ENCODE measurements at places on chromosomes 12 and 14.

- no peak for DNase-seq
These were observed 44.0 kb downstream of the RBMS2 start for GRCh38 chr12:56565510-56566101.

GRCh38 chr12:26744697-26745440 is 88.1 kb downstream of the ITPR2 start:
- no peak for DNase-seq

DNA sequence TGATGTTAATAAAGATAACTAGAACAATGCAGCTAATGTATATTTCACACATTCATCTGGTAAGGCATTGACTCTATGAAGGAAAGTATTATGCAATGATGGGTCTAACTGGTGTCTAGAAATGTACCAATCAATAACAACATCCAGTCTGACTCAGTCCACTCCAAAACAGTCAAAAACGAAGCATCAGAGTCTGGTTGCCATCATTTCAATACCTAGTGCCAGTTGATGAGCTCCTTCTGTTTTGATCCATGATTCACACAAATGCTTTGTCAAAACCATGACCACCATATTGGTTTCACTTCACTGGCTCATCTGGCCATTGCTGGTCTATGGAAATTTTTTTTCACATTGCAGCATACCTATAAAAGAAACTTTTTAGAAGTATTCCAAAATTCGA is 747.2 kb upstream of the TMEM132C start:
- no peak for DNase-seq

GRCh38 chr14:99212646-99213045 is 59.4 kb downstream of the BCL11B start:
- no peak for DNase-seq

GRCh38 chr12:60071759-60072191 is 475.9 kb downstream of the SLC16A7 start:
- no peak for DNase-seq

- DNase-seq, result no peak
These were observed 150.2 kb upstream of the CLEC14A start for GRCh38 chr14:38405851-38406635.

DNA sequence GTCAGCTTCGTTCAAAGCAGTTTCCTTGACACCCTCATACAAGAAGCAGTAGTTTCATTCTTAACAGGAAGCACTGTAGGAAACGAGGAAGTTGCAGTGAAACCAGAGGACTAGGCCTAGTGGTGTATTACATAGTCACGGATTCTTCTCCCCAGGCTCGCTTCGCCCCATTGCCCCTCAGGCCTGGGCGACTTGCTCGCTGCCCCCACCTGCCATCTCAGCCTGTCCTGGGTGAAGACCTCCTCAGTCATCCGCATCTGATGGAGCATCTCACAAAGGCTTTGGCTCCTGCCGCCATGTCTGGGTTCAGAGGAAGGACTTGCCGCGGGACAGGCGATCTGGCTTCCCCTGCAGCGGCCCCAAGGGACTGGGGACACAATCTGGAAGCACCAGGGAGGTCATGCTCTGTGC is 93.5 kb downstream of the LMNTD1 start:
- peak; percentile 1 for DNase-seq

DNA sequence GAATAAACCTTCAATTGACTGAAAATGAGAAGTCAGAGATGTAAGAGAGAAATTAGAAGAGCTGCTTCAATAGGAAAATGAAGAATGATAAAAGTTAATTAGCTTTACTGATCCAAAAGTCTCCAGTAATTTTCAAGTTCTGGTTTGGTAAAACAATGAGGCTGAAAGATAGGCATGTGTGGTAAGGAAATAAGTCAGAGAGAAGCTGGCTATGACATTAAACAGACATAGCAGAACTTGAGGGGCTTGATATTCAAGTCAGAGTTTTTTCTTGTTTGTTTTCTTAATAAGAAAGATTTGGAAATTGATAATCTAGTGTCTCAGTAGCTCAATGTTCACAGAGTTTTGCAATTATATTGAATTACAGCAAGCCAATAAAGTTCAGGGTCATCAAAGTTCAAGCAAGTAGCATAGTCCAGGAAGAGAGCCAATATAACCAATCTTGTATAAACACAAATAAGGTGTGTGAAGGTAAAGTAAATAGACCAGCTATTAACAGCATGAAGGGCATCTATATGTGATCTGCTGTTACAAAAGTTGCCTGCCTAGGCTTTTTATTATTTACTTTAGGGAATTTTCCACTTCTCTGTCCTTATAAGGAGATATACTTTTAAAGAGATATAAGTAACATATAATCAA is 1111.5 kb downstream of the TRHDE start:
- no peak for DNase-seq

DNA sequence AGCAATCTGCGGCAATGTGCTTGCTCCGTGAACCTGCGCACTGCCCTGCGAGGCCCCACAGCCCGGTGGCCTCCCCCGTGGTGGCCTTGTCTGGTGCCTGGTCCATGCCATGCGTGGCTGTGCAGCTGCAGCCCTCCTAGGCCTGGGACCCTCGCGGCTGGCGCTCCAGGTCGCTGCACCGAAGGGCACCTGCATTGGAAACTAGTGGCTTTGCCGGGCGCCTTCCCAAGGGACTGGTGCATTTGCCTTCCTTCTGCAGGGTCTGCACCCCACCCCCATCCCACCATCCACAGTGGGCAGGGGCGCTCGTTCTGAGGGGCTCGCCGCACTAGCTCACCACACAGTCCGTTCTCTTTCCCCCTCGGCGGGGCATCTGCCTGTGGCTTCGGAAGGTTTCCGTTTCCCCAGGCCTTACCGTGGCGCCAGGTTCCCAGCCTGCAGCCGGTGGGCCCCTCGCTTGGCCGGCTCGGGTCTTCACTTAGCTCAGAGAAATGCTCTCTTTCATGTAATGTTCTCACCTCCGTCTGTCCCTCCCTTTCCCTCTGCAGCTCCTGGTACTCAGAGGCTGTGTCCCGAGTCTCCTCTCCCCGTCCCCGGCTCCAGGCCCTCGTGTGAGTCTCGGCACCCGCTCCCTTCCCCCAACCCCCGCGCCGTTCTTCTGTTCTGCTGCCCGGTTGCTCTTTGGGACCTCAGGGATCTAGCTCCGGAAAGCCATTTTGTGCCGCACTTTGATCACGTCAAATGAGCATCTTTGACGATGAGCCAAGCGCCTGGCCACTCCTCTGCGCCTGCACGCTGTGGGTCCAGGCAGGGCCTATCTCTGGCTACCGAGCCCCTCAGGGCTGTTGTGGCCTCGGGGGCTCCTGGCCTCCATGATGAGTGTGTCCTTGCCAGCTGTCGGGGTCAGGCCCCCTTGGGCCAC is 31.9 kb downstream of the JAG2 start:
- DNase-seq, result no peak

GRCh38 chr14:95299271-95299670 is 20.4 kb downstream of the CLMN start:
- no peak for DNase-seq

- DNase-seq, result no peak
These were observed 99.2 kb downstream of the SLC41A2 start for GRCh38 chr12:104858611-104859543.

DNA sequence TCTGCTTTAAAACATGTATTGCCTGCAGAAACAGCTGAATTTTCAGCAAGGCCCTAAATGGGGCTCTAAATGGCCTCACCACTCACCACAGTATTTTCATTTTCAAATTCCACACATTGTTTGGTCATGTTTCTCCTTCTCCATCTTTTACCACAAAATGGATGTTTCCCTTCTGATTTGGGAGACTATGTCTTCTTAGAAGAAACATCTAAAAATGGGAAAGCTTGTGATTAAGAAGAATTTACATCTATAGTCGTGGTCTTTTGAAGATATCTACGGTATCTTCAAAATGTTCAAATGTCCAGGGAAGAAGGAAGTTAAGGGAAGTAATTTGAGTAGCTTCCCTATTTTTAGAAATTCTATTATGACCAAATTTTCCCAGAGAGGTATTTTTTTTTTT is 20.7 kb upstream of the TUBA1C start:
- DNase-seq, result no peak

GRCh38 chr12:2284321-2284813 is 231.6 kb downstream of the CACNA1C start:
- DNase-seq, result no peak

- DNase-seq, result no peak
These were observed 21.5 kb downstream of the USP44 start for GRCh38 chr12:95529693-95530225.

DNA sequence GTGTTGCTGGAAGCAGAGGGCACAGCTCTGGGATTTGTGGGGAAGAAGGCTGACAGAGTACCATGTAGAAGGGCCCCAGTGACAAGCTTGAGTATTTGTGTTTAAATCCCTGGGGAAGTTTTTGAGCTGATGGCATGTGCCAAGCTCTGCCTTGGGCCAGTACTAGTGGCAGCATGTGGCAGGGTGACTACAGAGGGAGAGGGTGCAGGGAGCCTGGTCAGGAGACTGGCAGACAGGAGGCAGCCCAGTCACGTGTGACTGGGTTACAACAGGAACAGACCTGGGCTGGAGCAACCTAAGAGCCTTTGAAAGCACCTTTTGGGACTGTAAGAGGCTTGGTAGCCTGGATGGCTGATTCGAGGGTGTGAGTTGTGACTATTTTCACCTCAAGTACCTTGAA is 112.1 kb downstream of the TSPAN9 start:
- DNase-seq, result no peak

DNA sequence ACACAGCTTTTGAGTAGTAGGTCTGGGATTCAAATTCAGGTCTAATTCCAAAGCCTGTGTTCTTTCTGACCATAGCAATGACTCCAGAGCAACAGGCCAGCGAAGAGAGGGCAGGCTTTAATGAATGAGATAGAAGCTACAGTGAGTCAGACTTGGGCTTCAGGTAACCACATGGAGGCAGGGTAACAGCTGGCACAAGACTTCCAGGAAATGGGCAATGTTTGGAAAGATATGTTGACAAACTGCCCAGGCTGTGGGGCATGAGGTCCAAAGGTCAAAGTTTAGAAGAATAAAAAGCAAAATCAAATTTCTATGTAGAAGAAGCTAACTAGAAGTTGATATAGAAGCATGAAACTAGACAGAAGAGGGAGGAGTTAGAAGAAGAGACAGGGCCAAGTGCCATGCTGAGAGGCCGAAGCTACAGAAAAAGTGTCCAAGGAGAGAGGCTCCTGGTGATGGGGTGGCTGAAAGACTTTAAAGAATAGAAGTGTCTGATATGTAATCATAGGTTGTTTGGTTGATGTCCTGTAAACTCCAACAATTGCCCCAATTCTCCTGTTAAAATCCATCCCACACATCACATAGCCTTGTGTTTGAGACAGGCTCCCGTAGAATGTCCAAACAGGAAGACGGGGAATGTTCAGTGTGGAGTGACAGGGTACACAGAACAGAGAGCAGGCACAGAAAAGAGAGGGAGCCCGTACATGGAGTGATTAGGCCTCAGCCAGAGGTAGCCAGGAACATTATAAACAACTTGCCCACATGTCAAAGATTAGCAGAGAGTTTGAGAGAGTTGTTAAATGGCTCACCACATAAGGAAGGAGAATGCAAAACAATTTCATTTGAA is 384.7 kb downstream of the CCDC91 start:
- DNase-seq, result no peak

DNA sequence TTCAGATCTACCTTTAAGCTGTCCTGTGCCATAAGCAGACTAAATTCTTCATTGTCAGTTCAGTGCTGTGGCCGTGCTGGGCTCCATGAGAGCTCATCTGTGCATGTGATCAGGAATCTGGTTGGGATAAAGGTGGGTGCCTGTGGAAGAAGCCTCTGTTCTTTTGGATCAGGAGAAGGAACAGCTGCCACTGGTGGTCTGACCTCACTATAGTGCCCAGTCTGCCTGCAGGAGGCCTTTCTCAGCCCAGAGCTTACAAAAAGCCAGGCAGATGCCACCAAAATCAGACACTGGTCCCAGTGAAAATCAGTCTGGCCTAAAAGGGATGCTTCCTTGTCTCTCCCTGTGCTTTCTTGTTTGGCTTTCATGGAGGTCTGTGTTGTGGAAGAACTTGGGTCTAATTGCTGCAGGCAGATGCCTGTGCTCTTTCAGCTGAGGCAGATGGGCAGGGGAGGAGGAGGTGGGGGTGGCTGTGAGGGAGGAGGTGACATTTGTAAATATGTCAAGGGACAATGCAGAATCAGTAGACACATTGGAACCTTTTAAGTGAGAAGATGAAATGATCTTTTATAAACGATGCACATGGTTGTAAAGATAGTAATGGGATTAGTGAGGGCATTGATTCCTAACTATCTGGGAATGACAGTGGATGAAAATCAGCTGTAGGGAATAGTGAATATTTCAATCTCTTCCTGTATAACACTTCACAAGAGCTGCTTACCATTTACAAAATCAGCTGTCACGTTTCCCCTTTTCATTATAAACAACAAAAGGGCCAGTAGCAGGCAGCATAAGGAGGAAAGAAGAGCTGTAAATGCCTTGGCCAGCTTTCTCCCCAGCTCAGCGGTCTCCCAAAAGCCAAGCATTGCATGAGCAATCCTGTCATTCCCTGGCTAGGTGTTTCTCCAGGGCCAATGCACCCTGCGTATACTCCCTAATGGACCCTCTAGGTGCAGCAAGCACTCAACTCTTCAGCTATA is 44.6 kb downstream of the CACNA2D4 start:
- no peak for DNase-seq

GRCh38 chr12:5807514-5808219 is 137.4 kb downstream of the ANO2 start:
- no peak for DNase-seq

Data from midbrain (tissue), 1 donor.